Activated naive CD4-positive, alpha-beta T cell treated with anti-CD3 and anti-CD28 coated beads, Interleukin-2, amount 50 U/mL, for 72 hours (primary cell): ENCODE measurements at places on chromosomes 13 and 19. TPM values are rescaled to one million over a fixed set of nuclear protein-coding genes. Genes with fewer than 3 reads are reported as not detected.

DNA sequence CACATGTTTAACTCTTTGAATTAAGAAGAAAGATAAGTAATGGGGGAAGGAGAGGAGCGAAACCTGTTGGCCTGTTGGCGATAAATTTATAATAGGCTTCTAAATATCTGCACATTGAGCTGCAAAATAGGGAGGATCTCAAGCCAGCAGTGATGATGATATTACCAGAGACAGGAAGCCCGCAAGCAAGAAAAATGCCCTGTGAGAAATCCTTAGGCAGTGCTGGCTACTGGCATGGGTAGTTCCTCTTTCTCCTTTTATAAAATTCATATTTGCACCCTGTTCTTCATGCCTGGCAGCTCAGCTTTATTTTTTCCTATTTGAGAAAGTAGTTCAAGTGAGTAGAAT lies 858 bp upstream of the USP12 start:
- DNase-seq = no peak

- DNase-seq = no peak
Observed at GRCh38 chr13:95707035-95707434, 30.1 kb downstream of the DNAJC3 start.

DNA sequence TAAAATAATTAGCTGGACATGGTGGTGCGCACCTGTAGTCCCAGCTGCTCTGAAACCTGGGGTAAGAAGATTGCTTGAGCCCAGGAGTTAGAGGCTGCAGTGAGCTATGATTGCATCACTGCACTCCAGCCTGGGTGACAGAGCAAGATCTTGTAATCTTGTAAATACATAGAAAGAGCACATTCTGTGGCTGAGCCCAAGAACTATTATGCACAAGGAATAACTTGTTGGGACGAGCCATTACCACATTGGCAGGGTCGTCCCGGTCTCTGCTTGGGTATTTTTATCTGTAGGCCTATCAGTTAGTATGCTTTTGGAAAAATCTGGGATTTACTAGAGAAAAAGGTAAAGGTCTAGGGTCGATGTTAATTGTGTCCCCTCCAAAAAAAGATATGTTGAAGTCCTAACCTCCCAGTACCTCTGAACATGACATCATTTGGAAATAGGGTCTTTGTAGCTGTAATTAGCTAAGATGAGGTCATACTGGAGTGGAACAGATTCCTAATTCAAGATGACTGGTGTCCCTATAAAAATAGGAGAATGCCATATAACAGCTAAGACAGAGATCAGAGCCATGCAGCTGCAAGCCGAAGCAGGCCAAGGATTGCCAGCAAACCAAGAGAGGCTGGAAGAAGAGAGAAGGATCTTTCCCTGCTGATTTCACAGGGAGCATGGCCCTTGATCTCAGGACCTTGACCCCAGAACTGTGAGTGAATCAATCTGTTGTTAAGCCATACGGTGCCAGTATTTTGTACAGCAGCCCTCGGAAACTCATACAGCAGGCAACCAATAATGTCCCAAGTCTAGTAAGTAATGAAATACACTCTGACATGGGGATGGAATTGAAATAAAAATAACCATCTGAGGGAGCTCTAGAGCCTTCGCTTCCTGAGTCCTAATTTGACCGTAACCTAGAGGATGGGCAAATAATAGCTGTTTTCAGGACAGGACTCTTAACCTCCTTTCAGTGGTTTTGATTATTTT lies 77.0 kb downstream of the TM9SF2 start:
- no peak for DNase-seq

GRCh38 chr13:76703621-76704288 lies 182.4 kb downstream of the KCTD12 start:
- DNase-seq = no peak

GRCh38 chr13:112917737-112918136 lies 51.3 kb upstream of the MCF2L start:
- no peak for DNase-seq

- DNase-seq = no peak
Observed at GRCh38 chr13:74129500-74130191, 4.6 kb downstream of the KLF12 start.

DNA sequence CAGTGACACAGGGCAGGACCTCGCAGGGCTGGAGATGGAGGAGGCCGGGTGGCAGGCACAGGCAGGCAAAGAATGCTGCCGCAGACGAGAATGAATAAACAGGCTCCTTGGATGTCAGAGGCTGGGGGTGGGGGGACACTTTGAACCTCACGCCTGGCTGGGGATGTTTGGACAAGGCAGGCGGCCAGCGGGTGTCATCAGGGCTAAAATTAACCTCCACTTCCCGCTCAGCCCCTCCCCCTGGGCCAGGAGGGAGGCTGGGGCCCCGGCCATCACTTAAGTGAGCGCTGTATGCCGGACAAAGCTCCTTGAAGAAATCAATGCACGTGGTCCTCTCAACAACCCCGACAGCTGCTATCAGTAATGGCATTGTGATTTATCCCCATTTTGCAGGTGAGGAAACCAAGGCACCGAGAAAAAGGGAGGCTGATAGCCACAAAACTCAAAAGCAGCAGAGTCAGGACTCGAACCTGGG lies 10.3 kb upstream of the FUT5 start:
- DNase-seq = no peak

- no peak for DNase-seq
Observed at GRCh38 chr13:67664502-67664901, 434.4 kb upstream of the PCDH9 start.

GRCh38 chr13:25766576-25766975 lies 285.2 kb downstream of the SHISA2 start:
- DNase-seq = no peak

DNA sequence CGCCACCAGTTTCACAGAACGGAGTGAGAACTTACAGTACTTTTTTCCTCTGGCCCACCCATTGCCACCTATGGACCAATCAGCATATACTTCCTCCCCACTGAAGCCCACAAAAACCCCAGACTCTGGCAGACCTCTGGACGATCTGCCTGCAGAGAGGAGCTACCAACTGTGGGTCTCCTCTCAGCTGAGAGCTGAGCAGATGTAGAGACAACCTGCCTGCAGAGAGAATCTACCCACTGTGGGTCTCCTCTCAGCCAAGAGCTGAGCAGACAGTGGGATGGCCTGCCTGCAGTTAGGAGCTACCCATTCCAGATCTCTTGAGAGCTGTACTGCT lies 69.7 kb downstream of the PIBF1 start:
- no peak for DNase-seq

- no peak for DNase-seq
Observed at GRCh38 chr19:55134736-55135135, 14.3 kb downstream of the TNNT1 start.

- DNase-seq = no peak
Observed at GRCh38 chr13:75694722-75695121, 58.6 kb downstream of the LMO7 start.

DNA sequence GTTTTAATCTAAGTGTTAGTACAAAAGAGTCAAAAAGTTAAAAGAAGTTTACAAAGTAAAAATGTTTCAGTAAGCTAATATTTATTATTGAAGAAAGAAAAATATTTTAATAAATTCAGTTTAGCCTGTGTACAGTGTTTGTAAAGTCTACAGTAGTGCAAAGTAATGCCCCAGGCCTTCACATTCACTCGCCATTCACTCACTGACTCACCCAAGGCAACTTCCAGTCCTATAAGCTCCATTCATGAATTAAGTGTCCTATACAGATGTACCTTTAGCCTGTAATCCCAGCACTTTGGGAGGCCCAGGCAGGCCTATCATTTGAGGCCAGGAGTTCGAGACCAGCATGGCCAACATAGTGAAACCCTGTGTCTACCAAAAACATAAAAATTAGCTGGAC lies 24.1 kb upstream of the AKAP11 start:
- DNase-seq = no peak

- no peak for DNase-seq
Observed at GRCh38 chr13:45168555-45168930, 32.3 kb downstream of the KCTD4 start.

DNA sequence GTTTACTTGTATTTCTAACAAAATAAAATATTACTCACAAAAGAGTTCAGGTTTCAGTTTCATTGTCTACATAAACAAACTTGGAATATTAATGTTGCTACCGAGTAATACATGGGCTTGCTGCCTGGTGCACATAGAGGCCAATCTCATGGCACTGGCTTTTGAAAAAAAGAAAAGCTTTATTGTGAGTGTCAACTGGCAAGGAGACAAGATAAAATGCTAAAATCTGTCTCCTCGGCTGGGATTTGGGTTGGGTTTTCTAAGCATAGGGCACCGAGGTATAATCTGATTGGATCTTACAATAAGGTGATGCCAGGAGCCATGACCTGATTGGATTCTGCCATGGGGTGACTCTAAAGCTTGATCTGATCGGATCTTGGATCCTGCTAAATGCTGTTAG lies 1519.9 kb upstream of the MIR17HG start:
- no peak for DNase-seq

DNA sequence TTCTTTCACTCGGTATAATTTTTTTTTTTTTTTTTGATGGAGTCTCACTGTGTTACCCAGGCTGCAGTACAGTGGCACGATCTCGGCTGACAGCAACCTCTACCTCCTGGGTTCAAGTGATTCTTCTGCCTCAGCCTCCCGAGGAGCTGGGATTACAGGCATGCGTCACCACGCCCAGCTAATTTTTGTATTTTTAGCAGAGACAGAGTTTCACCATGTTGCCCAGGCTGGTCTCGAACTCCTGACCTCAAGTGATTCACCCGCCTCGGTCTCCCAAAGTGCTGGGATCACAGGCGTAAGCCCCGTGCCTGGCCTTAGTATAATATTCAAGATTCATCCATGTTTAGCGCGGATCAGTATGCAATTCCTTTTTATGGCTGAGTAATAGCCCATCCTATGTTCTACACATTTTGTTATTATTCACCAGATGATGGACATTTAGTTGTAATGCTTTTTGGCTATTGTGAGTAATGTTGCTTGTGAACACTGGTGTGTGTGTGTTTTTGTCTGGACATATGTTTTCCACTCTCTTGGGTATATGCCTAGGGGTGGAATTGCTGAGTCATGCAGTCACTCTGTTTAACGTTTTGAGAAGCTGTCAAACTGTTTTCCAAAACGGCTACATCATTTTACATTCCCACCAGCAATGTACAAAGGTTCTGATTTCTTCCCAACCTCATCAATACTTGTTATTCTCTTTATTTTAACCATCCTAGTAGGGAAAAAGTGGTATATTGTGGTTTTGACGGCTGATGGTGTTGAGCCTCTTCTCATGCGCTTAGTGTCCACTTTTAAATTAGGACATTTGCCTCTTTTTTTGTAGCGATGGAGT lies 22.9 kb downstream of the PLEKHF1 start:
- no peak for DNase-seq

GRCh38 chr19:31715249-31715945 lies 366.2 kb upstream of the TSHZ3 start:
- no peak for DNase-seq

GRCh38 chr13:82647540-82647939 lies 1234.7 kb downstream of the SLITRK1 start:
- DNase-seq = no peak

DNA sequence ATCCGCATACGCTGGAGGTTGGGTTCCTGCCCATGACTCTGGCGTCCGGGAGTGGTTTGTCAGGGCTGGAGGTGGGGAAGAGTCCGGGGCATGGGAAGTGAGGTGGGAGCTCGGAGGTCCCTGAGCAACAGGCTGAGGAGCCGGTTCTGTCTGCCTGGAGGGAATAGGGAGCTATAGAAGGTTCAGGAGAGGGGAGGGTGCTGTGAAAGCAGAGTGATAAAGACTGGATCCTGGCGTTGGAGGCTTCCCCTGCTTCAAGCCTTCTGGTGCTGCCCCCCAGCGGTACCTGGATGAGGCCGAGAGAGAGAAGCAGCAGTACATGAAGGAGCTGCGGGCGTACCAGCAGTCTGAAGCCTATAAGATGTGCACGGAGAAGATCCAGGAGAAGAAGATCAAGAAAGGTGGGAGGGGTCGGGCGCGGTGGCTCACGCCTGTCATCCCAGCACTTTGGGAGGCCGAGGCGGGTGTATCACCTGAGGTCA lies 2.6 kb downstream of the HMG20B start:
- no peak for DNase-seq

DNA sequence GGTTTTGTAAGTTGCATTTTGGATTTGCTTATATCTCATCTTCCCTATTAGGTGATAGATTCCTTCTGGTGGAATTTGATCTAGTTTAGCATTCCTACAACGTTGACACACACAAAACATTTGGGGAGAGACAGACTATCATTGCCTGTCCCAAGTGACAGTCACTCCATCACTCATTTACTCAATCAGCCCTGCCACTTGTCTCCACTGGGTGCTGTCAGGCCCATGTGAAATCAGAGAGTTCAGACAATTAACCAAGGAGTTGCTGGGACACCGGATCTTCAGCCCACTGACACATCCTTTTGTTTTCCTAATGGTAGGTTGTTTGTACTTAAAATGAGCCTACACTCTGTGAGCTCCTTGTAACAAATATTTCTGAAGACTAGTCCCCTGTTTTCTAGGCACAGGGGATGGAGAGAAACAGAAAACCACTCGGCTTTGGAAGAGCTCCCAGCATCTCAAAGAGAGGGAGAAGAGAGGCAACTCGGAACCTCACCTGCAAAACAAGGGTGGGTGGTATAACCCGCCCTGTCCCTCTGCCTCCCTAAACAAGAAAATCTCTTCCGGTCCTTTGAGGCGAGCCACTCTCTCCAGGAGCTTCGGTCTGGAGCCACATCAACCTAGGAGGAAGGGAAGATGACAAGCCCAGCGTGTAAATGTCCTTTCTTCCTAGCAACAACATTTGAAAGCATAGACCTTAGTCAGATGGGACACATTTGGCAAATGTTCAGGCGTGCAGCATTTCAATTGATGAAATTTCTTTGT lies 440.9 kb upstream of the KLF12 start:
- DNase-seq = no peak

- no peak for DNase-seq
Observed at GRCh38 chr19:28862238-28862637, 350.7 kb downstream of the UQCRFS1 start.

DNA sequence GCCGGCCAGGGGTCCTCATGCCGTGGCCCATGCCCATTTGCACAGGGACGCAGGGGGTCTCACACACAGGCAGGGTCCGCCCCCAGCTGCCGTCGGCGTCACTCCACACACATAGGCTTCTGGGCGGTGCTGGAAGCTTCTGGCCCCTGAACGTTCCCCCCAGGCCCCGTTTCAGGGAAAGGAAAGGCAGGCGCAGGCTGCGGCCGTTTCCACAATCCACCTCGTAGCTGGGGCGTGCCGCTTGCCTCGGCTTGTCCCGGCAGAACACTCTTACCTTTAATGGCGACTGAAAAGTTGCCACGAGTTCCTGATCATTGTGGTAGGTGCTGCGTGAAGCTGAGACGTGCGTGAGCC lies 53.4 kb downstream of the MCF2L start:
- no peak for DNase-seq

GRCh38 chr13:19961489-19961888 lies 3.0 kb downstream of the ZMYM2 start:
- DNase-seq = no peak

FCAR gene
- total RNA-seq = not detected

CEACAM19 gene
- 2.2 TPM for total RNA-seq

OVOL3 gene
- not detected for total RNA-seq

TNFRSF19 gene
- not detected for total RNA-seq

CD33 gene
- 2.9 TPM for total RNA-seq

SYT3 gene
- total RNA-seq = not detected

KIR2DL3 gene
- not detected for total RNA-seq

ZC3H13 gene
- total RNA-seq = 47.9 TPM

CCL25 gene
- not detected for total RNA-seq

IFNL1 gene
- 1.8 TPM for total RNA-seq

GPR12 gene
- not detected for total RNA-seq

IGFL3 gene
- total RNA-seq = not detected

OR7D2 gene
- total RNA-seq = 0.08 TPM
